ENCODE measurements at places on chromosomes 7 and 10.

GRCh38 chr10:91700788-91701444, 68.0 kb upstream of the PPP1R3C start:
- DNase-seq: no peak

DNA sequence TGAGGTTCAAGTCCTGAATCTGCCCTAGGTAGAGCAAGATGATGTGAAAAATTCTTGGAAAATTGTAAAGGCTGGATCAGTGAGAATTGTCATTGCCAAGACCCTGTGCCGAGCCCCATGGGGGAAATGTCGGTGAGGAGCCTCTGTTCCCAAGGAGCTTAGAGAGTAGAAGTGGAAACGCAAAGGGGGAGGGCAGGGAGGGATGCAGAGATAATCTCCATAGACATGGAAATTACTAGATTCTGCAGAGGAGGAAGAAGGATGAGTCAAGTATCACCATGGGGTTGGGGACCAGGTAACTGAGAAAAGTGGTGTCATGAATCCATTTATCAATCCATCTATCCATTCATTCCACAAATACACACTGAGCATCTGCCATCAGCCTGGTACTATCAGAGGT, 26.0 kb downstream of the DUSP5 start:
- no peak for DNase-seq

DNA sequence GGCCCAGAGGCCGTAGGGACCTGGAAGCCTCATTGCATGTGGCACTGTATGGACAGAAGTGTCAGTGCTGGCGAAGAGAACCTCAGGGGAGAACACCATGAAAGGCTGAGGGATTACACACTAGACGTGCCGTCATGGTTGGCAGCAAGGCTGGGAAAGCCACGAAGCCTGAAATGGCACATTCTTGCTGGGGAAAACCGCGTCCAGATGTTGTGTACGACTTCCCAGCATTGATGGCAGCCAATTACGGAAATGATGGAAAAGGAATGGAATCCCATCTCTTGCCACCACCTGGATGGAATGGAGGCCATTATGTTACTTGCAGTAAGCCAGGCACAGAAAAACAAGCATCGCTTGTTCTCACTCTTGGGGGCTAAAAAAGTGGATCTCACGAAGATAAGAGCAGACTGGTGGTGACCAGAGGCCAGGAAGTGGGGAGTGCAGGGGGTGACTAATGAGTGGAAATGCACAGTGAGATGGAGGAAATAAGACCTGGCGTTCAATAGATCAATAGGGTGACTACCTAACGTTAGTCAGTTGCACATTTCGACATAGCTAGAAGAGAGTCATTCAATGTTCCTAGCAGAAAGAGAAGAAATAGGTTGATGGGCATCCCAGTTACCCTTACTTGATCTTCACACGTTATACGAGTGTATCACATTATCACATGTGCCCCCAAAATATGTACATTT, 14.6 kb upstream of the PWWP2B start:
- no peak for DNase-seq

DNA sequence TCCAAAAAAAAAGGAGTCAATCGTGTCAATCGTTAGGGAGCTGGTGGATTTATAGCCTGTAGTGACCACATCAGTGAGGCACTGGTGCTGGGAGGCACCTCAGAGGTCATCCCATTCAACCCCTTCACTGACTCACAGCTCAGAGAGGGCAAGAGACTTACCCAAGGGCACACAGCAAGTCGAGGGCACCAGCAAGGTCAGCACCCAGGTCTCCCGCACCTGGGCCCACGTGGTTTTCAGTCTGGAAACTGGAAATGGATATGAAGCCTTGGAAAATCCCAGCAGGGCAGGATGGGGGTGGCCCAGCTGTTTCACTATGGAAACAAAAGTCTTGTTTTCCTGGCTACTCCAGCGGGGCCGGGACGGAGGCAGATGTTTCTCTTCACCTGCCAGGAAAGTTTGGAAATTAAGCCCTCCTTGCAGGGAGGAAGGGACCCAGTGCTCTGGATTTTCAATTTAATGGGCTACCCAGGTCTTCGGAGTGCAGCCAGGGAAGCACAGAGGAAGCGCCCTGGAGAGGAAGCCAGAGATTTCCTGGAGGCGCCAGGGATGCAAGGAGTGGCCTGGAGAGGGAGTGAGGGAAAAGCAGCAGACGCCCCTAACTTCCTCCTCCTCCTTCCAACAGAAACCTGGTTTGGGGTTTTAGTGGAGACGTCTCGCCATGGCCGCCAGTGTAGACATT, 157.2 kb upstream of the TNRC18 start:
- no peak for DNase-seq

GRCh38 chr7:23385140-23385539, 85.2 kb downstream of the IGF2BP3 start:
- no peak for DNase-seq

GRCh38 chr7:24130631-24131030, 153.4 kb upstream of the NPY start:
- DNase-seq: no peak

- no peak for DNase-seq
Observed at GRCh38 chr10:95532536-95532935, 28.6 kb downstream of the SORBS1 start.

DNA sequence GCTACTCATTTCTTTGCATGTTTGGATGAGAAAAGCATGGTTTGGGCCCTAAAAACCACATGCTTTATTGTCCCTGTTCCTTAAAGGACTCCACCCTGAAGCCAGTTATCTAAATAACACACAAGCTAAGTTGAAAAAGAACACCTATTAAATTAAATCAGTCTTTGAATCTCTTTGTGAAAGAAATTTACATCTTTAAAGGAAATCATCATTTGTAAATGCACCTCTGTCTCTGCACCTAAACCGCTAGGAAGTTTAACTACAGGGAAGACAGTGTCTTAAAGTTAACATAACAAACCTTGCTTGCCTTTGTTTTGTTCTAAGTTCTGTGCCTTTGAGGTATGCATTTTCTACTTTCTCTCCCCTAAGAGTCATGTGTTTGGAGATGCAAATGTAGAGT, 52.6 kb downstream of the HTR7 start:
- no peak for DNase-seq

- DNase-seq: no peak
Observed at GRCh38 chr7:99095698-99096097, 48.2 kb downstream of the SMURF1 start.

DNA sequence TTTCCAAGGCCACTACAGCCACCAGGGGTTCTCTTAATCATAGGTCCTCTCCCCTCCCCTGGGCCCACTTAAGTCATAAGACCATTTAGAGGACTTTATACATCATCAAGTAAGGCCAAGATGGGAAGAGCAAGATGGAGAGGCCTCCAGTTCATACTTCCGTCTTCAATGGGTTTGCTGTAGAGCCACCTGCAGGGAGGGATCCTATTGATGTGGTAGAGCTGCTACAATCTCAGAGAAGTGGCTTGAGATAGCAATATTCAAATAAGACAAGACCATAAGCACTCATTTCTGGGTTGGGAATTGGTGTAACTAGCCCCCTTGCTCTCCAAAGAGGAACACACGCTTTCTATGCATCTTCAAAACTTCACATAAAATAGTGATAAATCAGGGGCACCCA, 214.2 kb downstream of the PLXNA4 start:
- DNase-seq: no peak

DNA sequence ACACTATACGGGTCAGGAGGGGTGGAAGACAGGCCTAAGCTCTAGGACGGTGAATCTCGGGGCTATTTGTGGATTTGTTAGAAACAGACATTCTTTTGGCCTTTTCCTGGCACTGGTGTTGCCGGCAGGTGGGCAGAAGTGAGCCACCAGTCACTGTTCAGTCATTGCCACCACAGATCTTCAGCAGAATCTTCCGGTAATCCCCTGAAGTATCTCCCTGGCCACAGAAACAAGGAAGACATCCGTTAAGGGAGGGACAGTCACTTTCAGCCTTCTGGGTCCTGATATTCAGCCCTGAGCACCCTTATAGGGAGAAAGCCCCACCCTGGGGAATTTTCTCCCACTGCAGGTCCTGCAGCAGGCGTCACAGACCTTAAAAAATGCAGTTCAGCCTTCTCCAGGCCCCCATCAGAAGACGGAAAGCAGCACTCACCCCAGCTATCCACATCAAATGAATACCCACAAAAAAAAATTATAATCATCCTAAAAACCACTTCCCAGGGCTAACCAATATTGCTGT, 23.2 kb downstream of the PLAC9 start:
- DNase-seq: no peak

GRCh38 chr10:31011665-31012022, 20.0 kb downstream of the ZNF438 start:
- no peak for DNase-seq

DNA sequence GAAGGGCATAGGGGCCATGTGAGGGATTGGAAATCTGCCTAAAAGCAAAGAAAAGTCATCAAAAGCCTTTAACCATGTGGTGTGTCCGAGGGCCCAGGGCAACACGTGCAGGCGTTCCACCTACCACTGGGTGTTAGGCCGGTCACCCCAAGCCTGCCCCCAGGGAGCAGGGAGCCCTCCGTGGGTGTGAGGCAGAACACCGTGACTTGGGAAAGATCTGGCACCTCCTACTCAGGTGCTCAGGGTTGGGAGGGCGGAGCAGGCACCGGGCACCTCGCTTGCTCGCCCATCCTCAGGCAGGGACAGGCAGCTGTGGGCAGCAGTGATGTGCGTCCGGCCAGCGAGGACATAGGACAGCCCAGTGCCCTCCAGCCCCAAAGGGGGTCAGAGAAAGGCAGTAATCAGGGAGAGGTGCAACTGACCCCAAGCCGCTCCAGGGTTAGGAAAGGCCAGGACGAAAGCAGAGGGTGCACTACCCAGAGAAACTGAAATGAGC, 80.7 kb upstream of the CHST15 start:
- DNase-seq: no peak

DNA sequence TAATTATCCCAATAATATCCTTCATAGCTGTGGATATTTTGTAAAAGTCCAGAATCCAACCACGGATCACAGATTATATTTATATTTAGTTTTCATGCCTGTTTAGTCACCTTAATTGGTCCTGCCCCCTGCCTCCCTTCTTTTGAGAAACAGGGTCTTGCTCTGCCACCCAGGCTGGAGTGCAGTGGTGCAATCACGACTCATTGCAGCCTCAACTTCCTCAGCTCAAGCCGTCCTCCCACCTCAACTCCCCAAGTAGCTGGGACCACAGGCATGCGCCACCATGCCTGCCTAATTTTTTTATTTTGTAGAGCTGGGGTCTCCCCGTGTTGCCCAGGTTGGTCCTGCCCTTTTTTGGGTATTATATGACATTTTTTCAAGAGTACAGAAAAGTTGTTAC, 129.4 kb downstream of the KAT6B start:
- no peak for DNase-seq

GRCh38 chr10:106395041-106395749, 769.3 kb downstream of the SORCS1 start:
- DNase-seq: no peak

DNA sequence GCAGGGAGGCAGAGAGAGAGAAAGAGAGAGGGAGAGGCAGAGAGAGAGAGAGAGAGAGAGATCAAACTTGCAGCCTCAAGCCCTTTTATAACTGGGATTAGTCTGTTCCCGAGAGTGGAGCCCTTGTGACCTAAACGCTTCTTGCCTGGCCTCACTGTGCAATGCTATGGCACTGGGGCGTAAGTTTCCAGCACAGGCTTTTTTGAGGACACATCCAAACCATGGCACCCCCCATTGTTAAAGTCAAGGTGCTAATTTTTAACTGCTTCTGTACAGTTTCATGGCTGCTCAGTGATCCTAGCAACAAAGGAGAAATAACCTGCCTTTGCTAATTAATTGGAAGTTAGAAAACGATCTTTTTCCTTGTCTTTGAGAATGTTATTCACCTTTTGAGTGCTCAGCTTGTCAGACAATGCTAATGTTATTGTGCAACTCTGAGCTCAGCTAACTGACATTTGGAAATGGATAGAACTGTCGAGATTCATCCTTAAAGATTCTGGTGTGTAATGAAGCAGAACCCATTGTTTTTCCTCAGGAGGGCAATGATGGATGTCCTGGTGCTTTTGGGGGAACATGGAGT, 268.4 kb downstream of the GLRX3 start:
- no peak for DNase-seq

- no peak for DNase-seq
Observed at GRCh38 chr10:65194555-65194954, 1673.4 kb downstream of the REEP3 start.

GRCh38 chr7:148856891-148857290, 27.2 kb downstream of the EZH2 start:
- DNase-seq: no peak

DNA sequence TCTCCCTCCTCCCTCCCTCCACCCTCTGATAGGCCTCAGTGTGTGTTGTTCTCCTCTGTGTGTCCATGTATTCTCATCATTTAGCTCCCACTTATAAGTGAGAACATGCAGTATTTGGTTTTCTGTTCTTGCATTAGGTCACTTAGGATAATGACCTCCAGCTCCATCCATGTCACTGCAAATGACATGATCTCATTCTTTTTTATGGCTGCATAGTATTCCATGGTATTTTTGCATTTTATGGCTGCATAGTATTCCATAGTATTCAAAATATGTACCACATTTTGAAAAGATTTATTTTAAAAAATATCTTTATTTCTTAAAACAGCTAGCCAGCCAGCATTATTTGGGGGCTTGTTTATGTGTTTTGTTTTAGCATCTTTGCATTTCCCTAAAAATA, 275.6 kb downstream of the SFMBT2 start:
- DNase-seq: no peak

- no peak for DNase-seq
Observed at GRCh38 chr7:12635830-12636229, 51.6 kb upstream of the ARL4A start.

DNA sequence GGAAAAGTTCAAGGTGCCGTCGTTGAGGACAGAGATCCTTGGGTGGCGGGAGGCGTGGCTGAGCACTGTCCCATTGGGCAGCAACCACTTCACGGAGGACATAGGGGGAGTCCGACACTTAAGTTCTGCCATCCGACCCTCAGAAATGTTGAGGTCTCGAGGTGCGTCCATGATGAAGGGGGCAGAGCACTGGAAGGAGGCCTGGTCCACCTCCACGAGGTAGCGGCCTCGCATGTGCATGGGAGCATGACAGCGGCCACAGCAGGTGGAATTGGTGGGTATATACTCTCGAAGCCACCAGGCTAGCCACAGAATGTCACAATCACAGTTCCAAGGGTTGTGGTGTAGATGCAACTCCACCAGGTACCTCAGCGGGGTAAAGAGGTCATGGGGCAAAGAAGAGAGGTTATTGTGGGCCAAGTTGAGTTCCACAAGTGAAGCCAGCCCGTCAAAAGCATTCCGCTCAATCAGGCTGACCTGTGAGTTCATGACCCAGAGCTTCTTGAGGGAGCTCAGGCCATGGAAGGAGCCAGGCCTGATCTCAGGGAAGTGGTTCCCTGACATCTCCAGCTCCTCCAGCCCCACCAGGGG, 1.7 kb downstream of the LRRC4 start:
- no peak for DNase-seq

All from NCI-H1105 treated with DMSO at 0.1 percent for 48 hours (cell line).